Thoracic aorta (tissue), 2 donors: ENCODE measurements at places on chromosomes 4 and X.

- DNase-seq, result no peak
Measured at GRCh38 chrX:12877386-12877785, 10.5 kb downstream of the TLR7 start.

GRCh38 chrX:72126048-72126415 lies 5.7 kb downstream of the RTL5 start:
- DNase-seq, result no peak

DNA sequence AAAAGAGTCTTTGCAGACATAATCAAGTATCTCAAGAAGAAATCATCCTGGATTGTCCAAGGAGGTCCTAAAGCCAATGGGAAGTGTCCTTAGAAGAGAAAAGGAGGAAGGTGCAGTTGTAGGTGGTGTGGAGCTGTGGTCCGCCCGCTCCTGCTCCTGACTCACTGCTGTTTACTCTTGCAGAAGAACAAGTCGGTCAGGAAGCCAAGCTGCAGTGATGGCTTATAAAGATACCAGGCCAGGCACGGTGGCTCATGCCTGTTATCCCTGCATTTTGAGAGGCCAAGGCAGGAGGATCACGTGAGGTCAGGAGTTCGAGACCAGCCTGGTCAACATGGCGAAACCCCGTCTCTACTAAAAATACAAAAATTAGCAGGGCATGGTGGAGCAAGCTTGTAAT lies 66.4 kb upstream of the ATP6AP2 start:
- no peak for DNase-seq

DNA sequence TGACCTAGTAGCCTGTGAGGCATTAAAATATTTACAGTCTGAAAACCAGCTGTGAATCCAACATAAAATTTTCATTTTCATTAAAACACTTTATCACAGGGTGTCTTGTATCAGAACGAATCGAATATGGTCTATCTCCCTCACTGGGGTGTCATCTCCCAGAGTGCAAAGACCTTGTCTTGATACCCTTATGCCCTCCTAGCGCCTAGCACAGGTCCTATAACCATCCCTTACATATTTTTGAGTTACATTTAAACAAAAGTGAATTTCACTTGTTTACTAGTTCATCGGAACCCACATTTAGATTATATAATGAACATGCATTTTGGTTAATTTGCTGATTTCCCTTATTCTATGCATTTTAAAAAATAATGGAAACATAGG lies 14.0 kb downstream of the DIPK2B start:
- DNase-seq, result no peak

- no peak for DNase-seq
Measured at GRCh38 chrX:12967711-12968465, 7.0 kb upstream of the TMSB4X start.

DNA sequence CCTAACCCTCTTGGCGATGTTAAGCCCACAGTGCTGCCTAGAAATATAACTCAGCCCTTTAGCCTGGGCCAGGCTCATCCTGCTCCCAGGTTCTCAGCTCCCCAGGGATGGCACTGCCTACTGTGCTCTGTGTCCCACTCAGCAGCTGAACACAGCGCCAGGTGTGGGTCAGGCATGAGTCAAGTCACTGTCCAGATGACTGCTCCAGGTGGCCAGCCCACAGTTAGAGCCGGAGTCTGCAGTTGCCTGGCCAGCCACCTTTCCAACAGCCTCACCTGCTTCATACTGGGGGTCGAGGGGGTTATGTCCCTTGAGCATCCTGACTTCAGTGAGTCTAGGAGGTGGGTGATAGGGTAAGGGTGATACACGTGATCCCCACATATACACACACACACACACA lies 48.4 kb downstream of the TBC1D14 start:
- no peak for DNase-seq

GRCh38 chrX:118189000-118189399 lies 72.4 kb upstream of the KLHL13 start:
- DNase-seq, result no peak

- DNase-seq, result no peak
Measured at GRCh38 chr4:175456131-175456530, 355.9 kb downstream of the GPM6A start.

- DNase-seq, result no peak
Measured at GRCh38 chr4:75830906-75831305, 71.3 kb downstream of the PPEF2 start.

DNA sequence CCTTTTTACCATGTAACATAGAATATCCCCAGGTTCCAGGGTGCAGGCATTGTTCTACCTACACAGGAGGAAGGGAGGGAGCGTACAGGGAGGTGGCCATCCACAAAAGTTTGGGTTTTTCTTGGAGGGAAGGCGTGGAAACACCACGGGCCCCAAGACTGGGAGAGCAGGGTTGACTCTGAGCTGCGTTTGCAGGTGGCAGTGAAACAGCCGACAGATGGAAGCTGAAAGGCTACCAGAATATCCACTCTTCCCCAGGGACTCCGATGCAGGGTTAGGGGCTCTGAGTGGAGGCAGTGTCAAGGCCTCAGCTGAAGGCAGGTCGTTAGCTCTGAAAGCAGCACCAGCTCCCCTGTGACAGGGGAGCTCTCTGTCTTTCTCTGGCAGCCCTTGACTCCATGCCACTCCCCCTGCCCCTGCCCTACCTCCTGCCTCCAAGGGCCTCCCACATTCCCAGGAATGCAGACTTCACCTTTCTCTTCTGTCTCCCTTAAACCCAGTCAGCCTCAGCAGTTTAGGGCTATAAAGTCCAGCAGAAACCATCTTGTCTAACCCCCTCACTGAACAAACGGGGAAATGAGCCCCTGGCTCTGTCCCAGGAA lies 14.0 kb upstream of the GLOD5 start:
- DNase-seq, result no peak

DNA sequence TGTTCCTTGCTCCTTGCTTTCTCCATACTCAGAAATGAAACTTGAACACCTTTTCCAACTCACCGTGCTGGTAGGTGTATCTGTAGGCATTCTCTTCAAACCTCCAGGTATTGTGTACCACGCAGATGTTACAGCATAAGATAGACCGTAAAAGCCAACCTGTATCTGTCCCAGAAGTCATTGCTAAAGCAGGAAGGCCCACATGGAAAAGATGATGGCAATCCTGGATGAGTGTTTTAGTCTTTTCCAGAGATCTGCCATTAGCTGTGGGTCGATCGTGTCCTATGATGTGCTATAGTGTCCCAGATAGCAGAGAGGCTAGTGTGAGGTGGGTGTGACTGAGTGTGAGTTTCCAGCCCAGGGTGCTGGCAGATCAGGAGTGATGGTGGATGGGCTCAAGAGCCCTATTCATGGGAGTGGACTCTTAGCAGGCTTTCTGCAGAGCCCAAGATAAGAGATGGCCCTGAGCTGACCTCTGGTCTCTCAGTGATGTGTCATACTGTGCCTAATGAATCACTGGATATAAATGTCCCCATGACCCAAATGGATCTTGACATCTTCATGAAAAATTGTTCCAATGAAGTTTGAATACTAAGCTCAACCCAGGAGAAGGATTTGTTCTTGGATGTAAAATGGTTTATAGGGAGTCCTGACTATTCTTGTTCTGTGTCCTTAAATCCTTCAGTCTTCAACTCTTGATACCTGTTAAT lies 69.1 kb upstream of the WDR1 start:
- DNase-seq, result no peak

GRCh38 chrX:96906741-96907140 lies 23.0 kb downstream of the RPA4 start:
- DNase-seq, result no peak

GRCh38 chr4:12123707-12124106 lies 695.0 kb upstream of the HS3ST1 start:
- no peak for DNase-seq

GRCh38 chr4:45064741-45065140 lies 338.4 kb upstream of the GNPDA2 start:
- no peak for DNase-seq

DNA sequence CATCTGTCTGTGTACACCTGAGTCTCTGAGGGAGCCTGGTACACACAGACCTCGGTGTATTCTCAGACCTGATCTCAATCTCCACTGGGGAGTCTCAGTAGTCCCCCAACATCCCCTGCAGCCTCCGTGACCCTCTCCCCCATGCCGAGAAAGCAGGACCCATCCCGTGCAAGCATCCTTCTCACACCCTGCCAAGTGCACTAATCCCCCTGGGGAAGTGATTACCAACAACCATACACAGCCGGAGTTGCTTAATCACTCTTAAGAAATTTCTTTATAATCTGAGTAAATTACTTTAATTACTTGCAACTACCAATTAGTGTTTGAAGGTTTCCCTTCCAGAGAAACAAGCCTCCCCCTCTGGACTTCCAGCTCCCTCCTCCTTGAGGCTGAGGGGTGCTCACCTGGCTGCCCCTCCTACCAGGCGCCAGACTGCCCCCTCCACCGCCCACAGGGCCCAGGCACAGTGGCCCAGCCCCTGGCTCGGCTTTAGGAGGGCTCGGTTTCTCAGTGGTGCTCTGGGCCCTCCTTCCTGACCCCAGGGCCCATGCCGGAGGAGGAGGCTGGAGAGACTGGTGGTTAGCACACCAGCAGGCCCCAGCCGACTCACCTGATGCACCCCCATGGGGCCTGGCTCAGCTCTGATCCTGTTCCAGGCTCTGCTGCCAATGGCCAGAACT lies 43.8 kb downstream of the PJA1 start:
- DNase-seq, result no peak

- DNase-seq, result no peak
Measured at GRCh38 chr4:162408309-162408708, 244.5 kb upstream of the FSTL5 start.

DNA sequence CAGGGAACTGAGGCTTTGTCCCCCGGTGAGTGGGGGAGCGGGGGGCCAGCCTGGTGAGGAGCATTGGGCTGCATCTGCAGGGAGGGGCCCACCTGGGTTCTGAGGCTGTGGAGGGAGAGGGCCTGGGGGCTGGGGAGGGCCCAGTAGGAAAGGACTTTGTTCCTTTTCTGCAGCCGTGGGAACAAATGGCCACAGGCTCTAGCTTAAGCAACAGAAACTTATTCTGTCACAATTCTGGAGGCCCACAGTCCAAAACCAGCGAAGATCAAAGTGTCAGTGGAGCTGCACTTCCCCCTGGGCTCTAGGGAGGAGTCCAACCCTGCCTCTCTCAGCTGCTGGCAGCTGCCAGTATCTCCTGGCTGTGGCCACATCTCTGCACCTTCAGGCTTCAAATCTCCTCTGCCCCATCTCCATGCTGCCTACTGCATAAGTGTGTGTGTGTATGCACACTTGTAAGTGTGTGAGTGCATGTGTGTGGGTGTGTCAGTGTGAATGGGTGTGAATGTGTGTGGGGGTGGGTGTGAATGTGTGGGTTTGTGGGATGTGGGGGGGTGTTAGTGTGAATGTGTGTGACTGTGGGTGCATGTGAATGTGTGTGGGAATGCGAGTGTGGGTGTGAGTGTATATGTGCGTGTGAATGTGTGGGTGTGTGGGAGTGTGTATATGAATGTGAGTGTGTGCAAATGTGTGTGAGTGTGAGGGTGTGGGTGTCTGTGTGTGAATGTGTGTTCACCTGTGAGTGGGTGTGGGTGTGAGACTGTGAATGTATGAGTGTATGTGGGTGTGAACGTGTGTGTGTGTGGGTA lies 204.5 kb upstream of the PSAPL1 start:
- no peak for DNase-seq

- DNase-seq, result no peak
Measured at GRCh38 chrX:150573702-150574101, 5.3 kb downstream of the MTM1 start.

DNA sequence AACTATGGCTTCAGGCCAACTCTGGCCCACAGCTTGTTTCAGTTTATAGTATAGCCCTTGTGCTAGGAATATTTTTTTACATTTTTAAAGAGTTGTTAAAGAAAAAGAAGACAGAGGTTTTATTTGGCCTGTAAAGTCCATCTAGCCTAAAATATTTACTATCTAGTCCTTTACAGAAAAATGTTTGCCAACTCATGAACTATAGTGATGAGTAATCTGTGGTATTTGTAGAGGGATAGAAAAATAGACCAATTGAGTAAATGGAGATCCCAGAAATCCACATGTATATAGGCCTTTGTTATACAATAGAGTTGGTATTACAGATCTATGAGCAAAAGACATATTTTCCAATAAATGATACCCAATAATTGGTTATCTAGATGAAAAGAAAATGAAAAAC lies 288.7 kb downstream of the PRDM5 start:
- no peak for DNase-seq

DNA sequence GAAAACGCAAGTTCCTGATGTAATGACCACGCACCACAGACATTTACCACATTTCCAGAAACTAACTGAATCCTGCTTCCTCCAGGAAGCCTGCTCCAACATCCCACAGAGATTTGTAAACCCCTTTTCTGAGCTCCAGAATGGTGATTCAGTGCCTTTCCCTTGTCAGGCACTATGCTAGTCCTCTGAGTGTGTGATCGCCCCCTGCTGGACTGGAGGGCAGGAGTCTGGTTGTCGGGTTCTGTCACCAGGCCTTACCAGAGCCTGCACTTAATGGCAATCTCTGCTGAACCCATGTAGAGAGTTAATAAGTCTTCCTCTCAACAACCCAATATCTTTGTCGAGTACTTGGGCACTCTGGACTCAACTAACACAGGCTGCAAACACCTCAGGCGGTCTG lies 14.5 kb upstream of the KDM5C start:
- DNase-seq, result no peak

GRCh38 chrX:30248854-30249253 lies 1.9 kb downstream of the MAGEB1 start:
- DNase-seq, result no peak

- DNase-seq, result no peak
Measured at GRCh38 chr4:137994853-137995252, 247.3 kb downstream of the SLC7A11 start.

DNA sequence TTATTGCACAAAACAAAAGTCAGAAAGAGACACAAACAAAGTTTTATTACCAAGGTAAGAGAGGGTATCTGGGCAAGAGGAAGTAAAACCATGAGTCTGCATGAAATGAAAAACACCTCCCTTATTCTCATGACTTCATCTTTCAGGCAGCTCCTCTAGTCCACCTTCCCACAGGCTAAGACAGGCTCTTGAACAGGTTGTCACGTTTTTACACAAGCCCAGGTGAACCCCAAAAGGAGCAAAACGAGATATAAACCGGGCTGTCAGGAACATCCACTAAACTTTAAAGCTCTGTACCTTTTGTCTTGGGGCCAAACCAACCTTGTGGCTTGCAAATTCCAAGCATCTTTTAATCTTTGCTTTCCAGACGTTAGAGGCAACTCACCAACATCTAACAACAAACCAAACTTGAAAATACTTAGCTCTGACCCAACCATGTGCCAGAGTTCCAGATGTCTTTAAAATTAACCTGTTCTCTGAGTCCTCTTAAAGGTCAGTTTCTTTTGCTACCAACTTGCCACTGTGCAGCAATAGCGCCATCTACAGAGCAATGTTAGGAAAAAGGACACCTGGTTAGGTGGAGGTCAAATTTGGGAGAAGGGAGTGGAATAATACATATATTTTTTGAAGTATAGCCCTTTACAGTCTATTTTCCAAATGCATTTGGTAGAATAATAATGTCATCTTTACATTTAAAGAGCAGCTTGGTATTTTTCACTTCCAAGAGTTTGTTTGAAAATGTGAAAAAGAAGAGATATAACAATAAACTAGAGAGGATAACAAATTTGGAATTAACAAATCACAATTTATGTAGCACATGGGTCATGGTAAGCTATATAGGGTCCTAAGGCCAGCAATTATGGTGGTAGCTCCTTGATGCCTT lies 73.1 kb downstream of the QRFPR start:
- no peak for DNase-seq

DNA sequence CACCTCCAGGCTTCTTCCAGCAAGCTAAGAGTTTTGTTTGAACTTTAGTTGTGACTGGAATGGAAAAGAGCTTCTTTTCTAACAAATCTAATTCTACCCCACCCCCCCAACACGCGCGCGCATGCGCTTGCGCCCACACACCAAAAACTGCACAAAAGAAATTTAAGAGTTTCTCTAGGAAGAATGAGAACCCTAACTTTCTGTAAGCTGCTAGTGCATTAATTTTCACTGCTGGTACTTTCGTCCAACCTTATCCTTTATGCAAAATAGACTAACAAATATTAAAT lies 9.0 kb upstream of the INTU start:
- no peak for DNase-seq
